ENCODE measurements at places on chromosomes 1 and 21.

DNA sequence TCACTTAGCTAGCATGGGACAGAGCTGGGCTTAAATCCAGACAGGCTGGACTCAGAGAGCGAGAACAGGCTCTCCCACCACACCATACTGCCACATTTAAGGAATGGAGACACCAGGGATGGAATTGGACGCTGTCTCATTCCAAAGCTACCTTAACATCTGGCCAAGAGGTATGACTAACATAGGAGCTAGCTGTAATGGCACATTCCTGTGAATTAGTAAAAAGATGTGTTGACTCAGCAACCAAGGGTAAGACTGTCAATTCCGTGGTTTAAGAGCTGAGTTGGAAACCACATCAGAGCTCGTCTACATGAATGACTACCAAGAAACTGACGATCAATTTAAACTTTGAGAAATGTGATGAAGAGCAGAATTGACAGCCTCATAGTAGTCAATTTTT, 8.3 kb upstream of the TNFRSF9 start:
- DNase-seq, result no peak

GRCh38 chr1:27772036-27772931, 735 bp upstream of the STX12 start:
- DNase-seq, result peak; percentile 63

DNA sequence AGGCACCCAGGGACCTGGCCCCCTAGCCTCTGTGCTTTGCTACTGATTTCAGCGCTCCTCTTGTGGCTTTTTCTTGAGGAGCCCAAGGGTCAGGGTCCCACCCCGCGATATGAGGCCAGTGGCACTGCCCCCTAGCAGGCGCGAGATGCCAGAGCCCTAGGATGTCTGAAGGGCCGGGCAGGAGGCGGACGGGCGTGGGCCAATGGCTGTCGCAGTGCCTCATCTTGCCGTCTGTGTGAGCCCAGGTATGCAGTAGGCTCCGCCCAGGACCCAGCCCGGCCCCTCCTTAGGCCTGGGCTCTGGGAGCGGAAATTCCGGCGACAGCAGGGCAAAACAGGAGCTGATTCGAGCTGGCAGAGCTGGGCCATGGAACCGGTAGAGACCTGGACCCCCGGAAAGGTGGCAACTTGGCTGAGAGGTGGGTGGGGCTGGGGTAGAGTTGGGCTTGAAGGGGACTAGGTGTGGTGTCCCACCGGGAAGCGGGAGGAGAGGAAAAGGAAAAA, at the start of gene CNKSR1:
CNKSR1 (plus strand) TSS at position 310 of the 503 bp plus-strand sequence; CDS start at position 367, 57 bp downstream.
- no peak for DNase-seq

DNA sequence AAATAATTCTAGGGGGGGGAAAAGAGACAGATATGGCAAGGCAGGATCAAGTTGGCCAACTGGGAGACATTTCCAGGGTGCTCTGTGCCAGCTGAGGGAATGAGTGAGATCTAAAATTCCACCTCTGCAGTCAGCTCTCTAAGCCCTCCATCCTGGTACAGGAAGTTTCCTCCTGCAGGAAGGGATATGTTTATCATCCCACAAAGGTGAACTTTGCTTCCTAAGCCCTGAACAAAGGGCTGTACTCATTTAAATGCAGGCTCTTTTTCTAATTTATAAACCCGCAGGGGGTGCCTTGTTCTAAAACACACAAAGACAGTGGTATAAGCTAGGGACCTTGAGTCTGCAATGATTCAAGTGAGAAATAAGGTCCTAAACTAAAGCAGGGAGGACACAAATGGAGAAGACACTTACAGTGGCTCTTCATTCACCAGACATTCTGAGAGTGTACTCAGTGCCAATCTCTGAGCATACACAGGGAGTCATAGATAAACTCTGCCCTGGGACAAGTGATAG, 3.6 kb upstream of the TNFSF4 start:
- no peak for DNase-seq

GRCh38 chr1:167751676-167752075, 29.9 kb downstream of the MPZL1 start:
- no peak for DNase-seq

DNA sequence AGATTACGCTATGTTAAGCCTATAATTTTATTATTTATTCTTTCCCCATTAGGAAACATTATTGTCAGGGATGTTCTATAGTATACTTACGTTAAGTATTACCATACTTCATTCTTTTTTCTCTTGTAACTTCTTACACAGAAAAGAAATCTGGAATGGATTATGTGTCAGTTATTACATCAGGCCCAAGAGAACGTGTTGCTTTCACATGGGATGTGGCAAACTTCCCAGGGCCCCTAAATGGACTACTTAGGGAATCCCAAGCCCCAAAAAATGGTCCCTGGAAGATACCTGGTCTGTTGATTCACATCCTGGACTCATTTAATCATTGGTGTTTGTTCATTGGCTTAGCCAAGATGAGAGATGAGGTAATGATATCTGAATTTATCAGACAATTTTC, 249.8 kb downstream of the NRIP1 start:
- no peak for DNase-seq

DNA sequence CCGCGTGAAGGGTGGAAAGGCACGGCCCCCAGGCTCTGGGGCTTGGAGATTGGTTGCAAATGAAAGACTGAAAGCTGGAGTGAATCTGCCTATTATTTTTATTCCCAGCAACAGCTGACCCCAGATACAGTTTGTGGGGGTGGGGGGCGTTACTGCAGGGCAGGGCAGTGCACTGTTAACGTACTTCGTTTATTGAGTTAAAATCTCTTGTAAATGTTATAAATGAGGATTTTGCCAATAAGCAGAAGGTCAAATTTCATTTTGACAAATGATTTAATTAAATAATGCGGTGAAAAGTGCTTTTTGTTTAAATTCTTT, 1.0 kb upstream of the VPS26C start:
- no peak for DNase-seq

DNA sequence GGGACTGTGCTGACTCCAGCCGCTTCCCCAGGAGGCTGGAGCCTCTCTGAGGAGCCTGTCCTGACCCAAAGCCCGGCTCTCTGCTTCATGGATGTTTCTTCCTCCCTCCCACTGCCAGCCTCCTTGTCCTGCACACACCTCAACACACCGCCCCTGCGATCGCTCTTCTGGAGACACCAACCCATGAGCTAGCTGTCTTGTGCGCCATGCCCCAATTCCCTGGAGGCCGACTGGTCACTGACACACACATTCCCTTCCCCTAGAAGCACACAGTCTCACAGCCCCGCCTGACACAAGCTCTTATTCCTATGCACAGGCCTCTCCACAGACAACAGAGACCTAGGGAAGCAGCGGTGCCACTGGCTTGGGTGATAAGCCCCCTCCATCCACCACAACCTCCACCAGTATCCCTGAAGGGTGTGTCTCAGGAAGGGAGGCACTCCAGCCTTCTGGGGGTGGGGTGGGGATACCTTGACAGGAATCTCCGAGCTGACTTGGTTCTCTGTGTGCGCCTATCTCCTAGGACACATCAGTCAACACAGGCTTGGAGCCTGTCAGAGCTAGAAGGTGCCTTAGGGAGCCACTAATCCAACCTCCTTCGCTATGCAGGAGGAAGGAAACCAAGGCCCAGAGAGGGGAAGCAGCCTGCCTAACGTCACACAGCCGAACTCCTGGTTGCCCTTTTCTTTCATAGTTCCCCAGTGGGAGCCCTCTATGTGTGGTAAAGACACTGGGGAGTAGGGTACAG, 31.1 kb downstream of the AHDC1 start:
- DNase-seq, result no peak

GRCh38 chr1:43706598-43707189, 642 bp upstream of the ST3GAL3 start:
- DNase-seq, result no peak

DNA sequence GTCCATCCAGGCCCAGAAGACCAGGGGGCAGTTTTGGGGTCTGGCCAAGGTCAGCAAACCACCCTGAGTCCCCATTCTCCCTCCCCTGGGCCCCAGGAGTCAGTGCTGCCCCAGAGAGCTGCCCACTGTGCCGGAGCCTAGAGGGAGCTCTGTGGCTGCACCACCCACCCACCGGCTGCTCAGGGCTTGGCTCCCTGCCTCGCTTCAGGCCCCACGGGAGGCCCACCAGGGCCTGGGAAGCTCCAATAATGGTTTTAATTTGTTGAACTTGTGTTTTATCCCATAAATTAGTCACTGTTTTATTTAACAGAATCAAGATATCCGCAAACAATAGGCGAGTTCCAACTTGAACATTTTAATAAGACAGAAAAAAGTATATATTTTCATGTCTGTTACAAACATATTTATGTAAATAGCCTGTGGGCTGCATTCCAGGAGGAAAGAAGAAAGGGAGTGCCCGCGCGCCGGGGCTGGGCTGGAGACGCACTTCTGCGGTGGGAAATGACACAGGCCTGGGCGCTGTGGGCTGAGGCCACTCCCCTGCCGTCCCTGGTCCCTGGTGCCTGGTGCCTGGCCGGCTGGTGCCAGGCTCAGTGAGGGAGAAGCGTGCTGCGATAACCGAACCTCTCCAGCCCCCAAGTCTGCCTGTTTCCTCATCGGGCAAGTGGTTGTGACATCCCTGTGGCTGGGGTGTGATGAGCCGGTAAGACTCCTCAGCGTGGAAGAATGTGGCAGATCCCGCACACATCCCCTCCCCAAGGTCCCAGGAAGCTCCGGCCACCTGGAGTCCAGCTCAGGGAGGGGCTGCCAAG, 160.5 kb downstream of the PEX14 start:
- DNase-seq, result no peak

DNA sequence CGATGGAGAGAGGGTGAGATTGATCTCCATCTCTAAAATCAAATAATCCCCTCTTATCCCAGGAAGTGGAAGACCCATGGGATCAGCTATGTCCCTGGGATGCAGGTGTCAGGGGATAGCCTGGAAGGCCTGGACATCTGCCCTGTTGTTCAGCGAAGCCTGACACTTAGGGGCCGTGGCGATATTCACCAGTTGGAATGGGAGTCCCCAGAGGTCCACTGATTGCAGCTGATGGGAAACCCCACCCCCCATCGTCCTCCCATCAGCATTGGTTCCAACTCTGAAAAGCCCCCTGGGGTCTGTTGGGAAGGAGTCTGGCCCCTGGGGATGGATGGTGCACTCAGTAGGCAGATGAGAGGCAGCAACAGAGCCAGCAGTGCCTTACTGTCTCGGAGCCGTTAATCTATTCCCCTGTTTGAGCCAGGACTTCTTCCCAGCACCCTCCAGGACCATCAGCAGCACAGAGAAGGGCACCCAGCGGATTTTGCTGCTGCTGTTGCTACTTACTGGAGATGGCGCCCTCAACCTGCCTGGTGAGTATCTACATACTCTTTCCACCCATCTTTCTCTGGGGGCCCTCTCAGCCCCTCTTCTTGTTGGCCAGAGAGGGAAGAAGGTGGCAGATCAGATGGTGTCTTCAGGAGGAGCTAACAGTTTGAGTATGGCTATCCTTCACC, 13.4 kb downstream of the CATSPER4 start:
- no peak for DNase-seq
